Activated T-cell treated with anti-CD3 and anti-CD28 coated beads, Interleukin-2, amount 50 U/mL, for 48 hours (primary cell): ENCODE measurements at places on chromosomes 13 and 19.
A peak's percentile ranks its signal among the peaks of the same experiment; 100 is the strongest.

GRCh38 chr13:75764251-75764925 lies 128.3 kb downstream of the LMO7 start:
- DNase-seq: no peak

GRCh38 chr13:36051082-36051481 lies 80.1 kb downstream of the DCLK1 start:
- no peak for DNase-seq

- no peak for DNase-seq
These were observed 2.7 kb upstream of the RPS16 start for GRCh38 chr19:39438270-39438934.

DNA sequence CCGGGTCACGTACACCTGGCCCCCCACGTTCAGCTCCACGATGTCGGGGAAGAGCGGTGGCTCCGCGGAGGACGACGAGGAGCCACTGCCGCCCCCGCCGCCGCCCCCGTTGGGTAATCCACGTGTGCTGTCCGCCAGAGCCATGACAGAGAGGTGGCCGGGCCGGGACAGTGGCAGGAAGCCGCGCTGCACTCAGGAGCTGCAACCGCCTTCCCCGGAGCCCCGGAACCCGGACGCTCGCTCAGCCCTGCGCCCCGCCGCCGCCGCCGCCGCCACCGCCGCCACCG lies 257 bp downstream of the KCTD12 start:
- no peak for DNase-seq

GRCh38 chr13:44734201-44734707 lies 158.1 kb upstream of the TSC22D1 start:
- DNase-seq: no peak

DNA sequence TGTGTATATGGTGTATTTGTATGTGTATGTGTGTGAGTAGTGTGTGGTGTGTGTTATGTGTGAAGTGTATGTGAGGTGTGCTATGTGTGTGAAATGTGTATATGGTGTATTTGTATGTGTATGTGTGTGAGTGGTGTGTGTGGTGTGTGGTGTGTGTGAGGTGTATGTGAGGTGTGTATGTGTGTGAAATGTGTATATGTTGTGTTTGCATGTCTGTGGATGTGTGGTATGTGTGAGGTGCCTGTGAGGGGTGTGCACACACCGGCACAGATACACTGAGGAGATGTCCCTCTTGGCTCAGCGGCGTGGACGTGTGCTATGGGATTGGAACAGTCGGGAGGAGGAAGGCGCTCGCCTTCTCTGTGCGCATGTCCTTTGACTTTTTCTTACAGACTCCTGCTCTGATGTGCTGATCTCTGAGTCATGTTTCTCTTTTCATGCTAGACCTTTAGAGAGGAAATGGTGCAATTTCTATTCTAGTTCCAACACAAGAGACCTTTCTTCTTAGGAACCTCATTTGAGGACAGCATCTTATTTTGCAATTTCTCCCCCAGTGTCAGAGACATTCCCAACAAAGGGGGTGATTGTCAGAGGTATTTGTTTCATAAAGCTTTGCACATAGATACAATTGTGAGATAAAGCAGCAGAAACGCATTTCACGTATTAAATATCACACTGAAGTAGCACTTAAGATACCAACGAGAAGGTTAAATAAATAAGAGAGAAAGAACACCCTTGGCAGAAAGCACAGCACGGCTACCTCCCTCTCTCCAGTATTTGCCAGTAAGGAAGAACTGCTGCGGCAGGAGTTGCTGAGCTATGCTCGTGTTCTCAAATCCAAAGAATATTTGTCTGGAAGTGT lies 11.3 kb upstream of the TNFRSF19 start:
- DNase-seq: peak; percentile 31

DNA sequence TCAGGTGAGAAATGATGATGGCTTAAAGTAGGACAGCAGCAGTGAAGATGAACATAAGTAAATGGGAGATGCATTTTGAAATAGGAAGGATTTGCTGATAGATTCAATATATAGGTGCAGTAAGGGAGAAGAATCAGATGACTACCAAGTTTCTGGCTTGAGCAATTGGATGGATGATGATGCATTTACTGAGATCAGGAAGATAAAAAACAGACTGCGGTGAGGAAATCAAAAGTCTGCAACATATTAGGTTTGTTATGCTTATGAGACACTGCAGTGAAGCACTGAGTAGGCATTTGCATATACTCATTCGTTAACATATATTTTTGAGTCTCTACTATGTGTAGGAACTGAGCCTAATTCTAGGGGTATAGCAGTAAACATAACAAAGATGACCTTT lies 184.2 kb downstream of the LACC1 start:
- no peak for DNase-seq
